ENCODE measurements at places on chromosomes 13 and 19. TPM values are rescaled to one million over a fixed set of nuclear protein-coding genes. Genes with fewer than 3 reads are reported as not detected.

PSG2 gene
- total RNA-seq, result not detected

KISS1R gene
- not detected for total RNA-seq

ZNF552 gene
- total RNA-seq, result 2.9 TPM

EFNB2 gene
- total RNA-seq, result 20.2 TPM

DHDH gene
- 0.57 TPM for total RNA-seq

SBK2 gene
- total RNA-seq, result not detected

DNA sequence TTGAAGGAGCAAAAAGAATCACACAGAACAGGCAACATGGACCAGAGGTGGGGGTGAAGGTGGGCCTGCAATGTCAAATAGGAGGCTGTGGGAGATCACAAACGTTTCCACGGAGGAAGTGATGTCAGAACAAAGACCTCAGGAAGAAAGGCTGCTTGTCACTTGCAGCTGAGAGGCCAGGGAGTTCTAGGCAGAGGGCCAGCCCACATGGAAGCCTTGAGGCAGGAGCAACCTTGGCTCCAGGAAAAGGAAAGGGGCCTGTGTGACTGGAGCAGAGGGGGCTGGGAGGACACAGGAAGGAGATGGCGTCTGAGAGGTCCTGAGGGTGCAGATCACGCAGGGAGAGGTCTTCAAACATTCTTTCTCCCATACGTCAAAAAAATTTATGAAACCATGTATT is 16.3 kb downstream of the ZNF160 start:
- no peak for DNase-seq

DNA sequence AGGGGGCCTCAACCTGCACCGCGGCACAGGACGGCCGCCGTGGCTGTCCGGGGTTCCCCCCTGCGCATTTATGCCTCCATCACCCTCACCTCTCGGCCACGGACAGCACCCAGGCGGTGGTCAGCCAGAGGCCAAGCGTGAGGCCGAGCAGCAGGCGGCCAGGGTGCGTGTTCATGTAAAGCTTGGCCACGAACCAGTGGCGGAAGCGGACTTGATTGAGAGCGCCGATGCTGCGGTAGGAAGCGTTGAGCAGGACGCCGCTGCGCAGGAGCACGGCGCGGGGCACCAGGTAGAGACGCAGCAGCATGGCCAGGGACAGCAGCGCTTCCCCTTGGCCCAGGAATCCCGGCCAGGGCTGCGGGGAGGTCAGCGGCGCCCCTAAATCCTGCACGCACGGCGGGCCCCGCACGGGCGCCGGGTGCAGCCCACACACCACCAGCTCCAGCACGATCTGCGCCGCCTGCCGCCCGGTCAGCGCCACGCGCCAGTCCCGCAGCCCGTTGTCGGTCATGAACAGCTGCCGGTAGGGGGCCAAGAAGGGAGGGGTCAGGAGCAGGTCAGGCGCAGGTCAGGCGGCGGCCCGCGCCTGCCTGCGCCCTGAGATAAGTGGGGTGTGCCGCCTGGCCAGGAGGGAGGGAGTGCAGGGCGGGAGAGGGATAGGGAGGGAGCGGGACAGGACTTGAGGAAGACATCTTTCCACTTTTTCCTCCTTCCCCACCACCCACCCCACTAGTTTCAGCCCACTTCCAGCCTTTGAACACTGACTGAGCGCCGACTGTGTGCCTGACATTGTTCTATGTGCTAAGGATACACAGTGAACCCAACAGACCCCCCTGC is 6.5 kb downstream of the KCNN4 start:
- no peak for DNase-seq

- no peak for DNase-seq
Measured at GRCh38 chr19:10838377-10838776, 2.4 kb upstream of the TMED1 start.

DNA sequence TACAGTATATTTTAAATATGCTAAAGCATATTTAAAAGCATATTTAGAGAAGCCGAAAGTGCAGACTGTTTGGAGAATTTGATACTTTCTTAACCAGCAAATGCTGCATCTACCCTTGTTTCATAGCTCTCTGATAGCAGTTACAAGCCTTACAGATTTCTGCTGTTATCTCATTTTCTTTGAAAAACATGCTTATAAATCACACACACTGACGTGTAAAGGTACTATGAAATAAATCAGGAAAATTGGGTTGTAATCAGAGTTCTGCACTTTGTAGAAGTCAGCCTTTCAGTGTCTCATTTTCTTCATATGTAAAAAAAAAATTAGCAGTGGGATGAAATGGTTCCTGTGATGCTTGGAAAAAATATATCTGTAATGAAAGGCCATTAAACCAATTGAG is 1432.4 kb upstream of the ATXN8OS start:
- DNase-seq, result no peak

DNA sequence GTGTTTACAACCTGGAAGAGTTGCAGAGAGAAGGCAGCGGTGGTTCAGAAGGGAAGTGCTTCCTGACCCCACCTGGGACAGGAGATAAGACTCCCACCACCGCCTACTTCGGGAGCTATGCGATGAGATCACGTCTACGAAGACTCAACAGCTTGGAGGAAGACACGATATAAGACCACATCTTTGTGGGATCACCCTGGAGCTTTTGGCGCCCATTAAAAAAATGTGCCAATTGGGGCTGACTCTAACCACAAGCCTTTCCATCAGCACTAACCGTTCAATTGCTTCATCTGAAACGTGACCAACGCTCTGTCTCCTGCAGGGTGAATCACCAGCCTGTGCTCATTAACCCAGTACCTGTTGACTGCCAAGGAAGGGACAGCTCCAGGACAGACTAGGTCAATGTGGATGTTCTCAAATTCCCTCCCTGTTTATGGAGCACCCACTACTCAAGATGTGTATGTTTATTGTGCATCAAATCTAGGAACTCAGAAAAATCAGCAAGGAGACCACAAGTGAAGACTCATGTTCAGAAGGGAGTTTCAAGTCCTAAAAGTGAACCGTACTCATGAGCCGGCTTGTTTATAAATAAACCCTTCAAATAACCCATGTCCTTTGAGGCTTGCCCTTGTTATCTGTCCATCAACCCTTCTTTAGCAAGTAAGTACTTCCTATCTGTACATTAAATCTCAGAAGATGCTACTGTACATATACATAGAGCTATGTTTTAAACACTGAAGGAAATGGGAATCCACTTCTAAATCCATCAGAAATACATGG is 67.5 kb downstream of the LATS2 start:
- no peak for DNase-seq

DNA sequence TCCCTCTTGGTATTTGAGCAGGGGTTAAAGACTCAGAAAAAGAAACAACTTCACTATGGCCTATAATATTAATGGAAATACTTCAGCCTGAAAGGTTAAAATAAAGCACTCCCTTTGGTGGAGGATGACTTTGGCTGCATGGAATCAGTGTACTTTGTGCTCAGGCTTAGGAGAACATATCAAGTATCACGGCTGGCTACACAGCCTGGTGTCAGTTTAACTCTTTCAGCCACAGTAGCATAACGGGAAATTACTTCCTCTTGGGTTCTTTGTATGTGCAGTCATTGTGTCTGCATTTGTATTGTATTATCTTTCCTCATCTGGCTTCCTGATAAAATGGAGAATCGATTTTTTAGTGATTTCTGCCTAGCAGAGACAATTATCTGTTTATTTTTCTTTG is 239.0 kb downstream of the GGACT start:
- DNase-seq, result no peak

GRCh38 chr13:76622315-76623040 is 263.7 kb downstream of the KCTD12 start:
- DNase-seq, result no peak

DNA sequence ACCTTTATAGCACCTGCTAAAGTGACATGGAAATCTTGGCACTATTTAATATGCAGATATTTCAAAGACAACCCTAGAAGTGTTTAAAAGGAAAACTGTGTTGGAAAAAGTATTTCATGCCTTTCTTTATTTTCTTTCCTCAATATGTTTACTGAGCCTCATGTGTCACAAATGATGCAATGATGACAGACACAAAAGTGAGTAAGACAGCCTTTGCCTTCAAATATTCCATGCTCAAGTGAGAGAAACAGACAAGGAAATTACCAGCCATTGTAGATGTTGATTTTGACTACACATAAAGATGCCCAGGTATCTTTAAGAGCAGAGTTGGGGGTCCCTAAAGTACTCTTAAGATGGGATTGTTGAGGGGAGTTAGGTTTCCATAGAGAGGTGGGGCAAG is 48.0 kb upstream of the TPP2 start:
- DNase-seq, result no peak

GRCh38 chr19:49106648-49107135 is 7.5 kb upstream of the LIN7B start:
- no peak for DNase-seq

DNA sequence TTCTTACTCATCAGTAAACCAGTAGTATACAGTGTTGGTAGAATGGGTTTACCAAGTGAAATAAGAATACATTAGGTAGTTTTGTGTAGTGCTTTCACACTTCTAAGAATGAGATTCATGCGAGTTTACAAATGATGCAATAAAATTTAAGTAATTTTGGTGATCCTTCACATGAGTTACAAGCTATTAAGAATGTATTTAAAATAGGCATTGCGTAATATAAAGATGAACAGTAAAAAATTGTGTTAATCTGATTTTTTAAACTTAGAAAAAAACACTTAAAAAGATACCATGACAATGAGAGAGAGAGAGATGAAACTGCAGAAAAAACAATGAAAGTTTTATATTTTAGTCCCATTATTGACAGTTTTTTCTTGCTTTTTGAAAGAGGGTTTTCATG is 570.5 kb downstream of the SLITRK6 start:
- DNase-seq, result no peak

GRCh38 chr19:39951065-39951650 is 16.7 kb upstream of the FCGBP start:
- no peak for DNase-seq

- no peak for DNase-seq
Measured at GRCh38 chr19:47786566-47786965, 8.1 kb downstream of the SELENOW start.

DNA sequence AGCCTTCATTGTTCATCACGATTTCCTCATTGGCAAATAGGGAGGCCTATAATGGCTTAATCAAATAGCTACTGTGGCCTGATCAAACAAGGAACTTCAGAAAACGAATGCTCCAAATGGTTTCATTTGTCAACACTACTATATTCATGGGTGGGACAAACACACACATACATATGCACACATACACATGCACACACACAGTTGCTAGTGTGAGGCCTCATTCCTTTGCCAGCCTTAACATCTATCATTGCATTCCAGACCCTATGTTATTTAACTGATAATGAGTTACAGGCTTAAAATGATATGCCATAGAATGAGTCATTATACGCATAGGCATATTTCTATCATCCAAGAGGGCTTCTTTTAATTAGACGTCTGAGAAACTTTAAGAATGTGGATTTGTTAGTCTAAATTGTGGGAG is 140.2 kb downstream of the KLF5 start:
- no peak for DNase-seq

DNA sequence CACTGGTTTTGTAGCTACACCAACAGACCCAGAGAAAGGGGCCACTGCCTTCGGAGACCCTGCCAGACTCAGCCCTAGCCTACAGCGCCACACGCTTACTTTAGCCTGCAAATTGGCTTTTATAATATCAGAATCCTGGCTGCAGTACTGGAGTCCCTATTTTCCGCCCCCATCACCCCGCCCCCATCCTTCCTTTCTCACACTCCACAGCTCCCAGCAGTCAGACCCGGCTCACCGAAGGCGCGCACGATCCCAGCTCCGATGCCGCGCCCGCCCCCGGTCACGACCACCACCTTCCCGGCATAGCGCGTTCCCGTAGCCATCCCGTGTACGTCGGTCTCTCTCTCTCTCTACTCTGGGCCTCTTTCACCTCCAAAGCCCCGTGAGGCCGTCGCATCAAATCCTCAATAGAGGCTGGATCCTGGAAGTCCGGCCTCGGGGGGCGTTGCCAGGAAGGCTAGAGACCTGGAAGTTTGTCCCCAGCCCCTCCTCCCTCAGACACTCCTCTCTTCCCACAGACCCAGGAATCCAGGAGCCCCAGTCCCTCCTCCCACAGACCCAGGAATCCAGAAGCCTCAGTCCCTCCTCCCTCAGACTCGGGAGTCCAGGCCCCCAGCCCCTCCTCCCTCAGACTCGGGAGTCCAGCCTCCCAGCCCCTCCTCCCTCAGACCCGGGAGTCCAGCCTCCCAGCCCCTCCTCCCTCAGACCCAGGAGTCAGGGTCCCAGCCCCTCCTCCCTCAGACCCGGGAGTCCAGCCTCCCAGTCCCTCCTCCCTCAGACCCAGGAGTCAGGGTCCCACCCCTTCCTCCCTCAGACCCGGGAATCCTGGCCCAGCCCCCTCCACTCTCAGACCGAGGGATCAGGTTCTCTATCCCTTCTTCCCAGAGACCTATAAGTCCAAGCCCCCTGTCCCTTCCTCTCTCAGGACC is at the start of gene HSD17B14:
TSS of gene HSD17B14 (minus strand) at position 403 of the 929 bp plus-strand sequence. CDS start at position 323, 80 bp downstream.
- no peak for DNase-seq

DNA sequence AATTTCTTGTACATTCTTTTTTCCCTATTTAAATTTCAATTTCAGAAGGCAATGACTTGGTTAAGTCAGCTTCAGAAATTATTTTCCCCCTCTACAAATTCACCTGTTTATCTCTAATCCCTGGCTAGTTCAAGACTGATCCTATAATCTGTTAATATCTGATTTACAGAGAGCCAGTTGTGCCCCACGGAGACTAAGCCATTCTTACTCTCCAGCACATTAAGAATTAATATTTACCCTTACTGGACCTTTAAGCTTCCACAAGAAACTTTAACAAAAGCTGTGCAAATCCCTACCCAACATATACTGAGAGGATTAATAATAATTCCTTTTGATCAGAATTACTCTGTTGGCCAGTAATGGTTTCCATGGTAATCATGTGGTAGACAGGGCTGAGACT is 786.2 kb downstream of the PCDH9 start:
- DNase-seq, result no peak

DNA sequence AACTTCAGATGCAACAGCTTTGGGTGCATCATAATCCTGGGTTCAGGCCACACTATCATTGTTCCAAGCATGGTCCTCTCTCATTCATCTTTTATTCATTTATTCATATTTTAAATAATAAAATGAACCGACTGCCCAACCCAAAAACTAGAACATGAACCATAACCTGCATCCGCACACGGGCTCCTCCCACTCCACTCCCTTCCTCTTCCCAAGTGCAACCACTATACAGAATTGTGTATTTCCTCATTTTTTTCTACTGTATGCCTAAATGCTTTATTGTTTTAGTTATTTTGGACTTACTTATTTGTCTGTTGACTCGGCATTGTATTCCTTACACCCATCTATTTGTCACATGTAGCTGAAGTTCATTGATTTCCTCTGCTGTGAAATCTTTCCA is 30.7 kb upstream of the POMP start:
- no peak for DNase-seq

DNA sequence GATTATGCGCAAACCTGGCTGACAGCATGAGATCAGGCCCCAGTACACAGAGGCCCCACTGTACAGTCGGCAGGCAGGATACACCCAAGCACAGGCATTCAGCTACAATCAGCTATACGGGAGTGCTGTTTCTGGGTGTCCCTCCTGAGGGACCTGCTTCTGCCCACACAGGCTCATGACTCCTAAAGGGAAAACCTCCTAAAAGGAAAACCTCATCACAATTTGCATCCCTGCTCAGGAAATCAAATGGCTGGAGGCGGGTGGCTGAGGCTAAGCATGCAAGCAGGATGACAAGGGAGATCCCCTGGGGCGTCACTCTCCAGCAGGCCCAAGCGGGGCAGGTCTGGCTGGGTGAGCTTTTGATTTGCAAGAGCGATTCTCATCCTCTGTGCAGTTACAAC is 99.8 kb downstream of the CRYL1 start:
- DNase-seq, result peak; percentile 82
